ENCODE measurements at places on chromosomes 3 and 15.

DNA sequence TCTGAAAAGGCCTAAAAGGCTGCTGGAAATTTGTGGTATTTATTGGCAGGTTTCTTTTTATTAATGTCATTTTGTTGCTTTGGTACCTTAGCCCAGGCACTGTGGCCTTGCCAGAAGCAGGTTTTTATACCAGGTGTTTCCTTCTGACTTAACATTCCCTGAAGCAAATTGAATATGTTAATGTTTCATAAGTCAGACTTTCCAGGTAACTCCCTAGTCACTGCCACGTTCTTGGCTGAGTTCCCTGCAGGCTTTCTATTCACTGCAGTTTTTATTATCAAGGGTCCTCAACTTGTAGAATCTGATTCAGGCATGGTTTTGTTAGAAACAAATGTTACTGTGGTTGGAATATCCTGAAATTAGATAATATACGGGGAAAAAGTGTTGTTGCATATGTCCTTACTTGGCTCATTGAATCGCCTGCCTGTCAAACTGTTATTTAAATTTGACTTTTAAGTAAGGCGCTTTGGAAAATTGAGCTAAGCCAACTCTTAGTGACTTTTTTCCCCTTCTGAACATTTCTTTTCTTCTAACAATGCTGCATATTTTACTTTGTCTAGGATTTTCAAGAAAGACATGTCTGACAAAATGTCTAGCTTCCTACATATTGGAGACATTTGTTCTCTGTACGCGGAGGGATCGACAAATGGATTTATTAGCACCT lies 22.9 kb downstream of the ITPR1 start:
- no peak for DNase-seq

- DNase-seq = peak; percentile 60
Observed at GRCh38 chr3:71542521-71543370, 40.8 kb downstream of the FOXP1 start.

- DNase-seq = no peak
Observed at GRCh38 chr15:94621736-94622135, 390.4 kb downstream of the MCTP2 start.

DNA sequence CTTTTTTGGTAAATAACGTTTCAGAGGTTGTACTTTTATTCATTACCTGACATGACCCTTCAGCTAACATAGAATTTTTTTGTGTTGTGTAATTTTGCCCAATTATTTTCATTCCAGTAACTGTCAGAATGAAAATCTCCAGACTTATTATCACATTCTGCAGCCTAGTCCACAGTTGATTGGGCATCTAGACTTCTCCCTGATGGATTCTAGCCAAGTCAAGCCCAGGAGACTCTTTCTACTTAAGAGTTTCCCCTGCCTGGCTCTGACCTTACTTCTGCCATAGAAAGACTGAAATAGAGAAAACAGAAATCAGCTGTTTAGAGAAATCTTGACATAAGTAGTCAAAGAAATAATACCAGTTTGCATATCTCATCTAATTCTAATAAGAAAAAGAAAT lies 82.9 kb upstream of the CDAN1 start:
- no peak for DNase-seq

- DNase-seq = no peak
Observed at GRCh38 chr15:74808078-74808839, 4.4 kb upstream of the LMAN1L start.

- DNase-seq = peak; percentile 29
Observed at GRCh38 chr3:134473868-134474546, 11.8 kb downstream of the ANAPC13 start.

GRCh38 chr15:43932907-43933306 lies 106.1 kb downstream of the WDR76 start:
- no peak for DNase-seq

DNA sequence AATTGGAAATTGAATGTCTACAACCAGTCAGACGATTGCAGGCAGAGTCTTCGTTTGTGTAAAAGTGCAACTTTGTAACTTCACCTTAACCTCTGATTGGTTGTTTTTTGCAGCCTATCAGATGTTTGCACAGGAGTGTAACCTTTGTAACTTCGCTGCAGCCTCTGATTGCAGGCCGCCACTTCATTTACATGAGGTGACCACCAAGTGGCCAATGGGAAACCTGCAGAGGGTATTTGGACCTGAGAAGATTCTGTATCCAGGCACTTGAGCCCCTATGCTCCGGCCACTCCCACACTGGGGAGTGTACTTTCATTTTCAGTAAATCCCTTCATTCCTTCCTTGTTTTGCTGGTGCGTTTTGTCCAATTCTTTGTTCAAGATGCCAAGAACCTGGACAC lies 68.1 kb upstream of the PFN2 start:
- DNase-seq = no peak

DNA sequence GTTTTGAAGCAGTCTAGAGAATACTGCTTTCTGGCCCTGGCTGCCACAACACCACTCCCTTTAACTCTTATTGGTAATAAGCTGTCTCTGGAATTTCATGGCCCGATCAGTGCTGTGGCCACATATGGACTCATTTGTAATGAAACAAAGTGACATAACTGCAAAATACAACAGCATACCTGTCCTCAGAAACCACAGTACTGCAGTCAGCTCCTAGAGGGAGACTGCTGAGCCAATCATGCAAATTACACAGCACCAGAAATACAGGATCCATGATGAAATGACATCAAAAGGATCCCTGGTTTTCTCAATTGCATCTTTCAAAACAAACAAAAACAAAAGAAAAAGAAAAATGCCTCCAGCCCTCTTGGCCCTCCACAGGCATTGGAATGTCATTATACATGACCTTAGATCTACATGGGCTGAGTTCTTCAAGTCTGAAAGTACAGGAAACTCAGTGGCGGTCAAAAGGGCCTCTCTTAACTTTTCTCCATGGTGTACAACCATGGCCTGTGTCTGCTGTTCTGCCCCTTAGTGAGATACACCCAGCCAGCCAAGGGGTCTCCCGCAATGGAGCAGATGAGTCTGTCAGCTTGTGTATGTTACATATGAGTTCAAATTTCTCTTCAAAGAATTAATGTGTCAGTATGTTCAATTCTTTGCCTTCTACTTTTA lies 24.9 kb upstream of the KBTBD12 start:
- DNase-seq = no peak

GRCh38 chr15:71656425-71656824 lies 153.9 kb upstream of the NR2E3 start:
- DNase-seq = no peak
